ENCODE measurements at places on chromosomes 12 and 14. TPM values are rescaled to one million over a fixed set of nuclear protein-coding genes. Genes with fewer than 3 reads are reported as not detected.

DNA sequence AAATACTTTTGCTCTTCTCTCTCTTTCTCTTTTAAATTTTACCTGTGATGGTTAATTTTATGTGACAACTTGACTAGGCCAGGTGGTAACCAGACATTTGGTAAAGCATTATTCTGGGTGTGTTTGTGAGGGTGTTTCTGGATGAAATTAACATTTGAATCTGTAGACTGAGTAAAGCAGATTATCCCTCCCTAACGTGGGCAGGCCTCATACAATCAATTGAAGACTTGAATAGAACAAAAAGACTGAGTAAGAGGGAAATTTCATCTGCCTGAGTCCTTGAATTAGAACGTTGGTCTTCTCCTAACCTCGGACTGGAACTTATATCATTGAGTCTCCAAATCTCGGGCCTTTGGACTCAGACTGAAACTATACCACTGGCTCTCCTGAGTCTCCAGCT, 182.1 kb downstream of the NELL2 start:
- H3K36me3 ChIP-seq, result no peaks in the 10 kb centered on the region
- DNase-seq, result no peak
- H3K27ac ChIP-seq, result no peak overlapping the region
- H3K27me3 ChIP-seq, result no peaks in the 10 kb centered on the region
- H3K4me1 ChIP-seq, result no peaks in the 10 kb centered on the region
- H3K4me3 ChIP-seq, result no peak overlapping the region

Gene AQP2
- total RNA-seq, result 0.42 TPM

Gene HOXC4
- 0.68 TPM for total RNA-seq

Gene ENDOU
- not detected for total RNA-seq

Gene FMNL3
- total RNA-seq, result 33.0 TPM

DNA sequence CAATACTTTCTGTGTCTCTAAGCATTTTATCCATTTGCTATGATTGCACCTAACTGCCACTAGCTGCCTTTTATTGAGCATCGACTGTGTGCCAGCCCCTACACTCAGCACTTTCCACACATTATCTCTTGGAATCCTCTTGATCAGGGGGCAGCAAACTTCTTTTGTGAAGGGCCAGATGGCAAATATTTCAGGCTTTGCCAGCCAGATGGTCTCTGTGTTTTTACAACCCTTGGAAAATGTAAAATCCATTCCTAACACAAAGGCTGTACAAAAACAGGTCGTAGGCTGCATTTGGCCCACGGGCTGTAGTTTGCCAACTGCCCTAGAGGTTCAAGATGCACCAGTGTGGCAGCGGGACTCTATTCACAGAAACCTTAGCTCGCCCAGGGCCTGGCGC, 19.5 kb downstream of the FOXN4 start:
- no peak overlapping the region for H3K4me3 ChIP-seq
- H3K27ac ChIP-seq, result no peak overlapping the region
- no peak for DNase-seq

GRCh38 chr12:32884962-32885361, 11.6 kb downstream of the PKP2 start:
- H3K36me3 ChIP-seq, result no peaks in the 10 kb centered on the region
- no peak overlapping the region for H3K27ac ChIP-seq
- no peak overlapping the region for H3K4me3 ChIP-seq
- no peaks in the 10 kb centered on the region for H3K4me1 ChIP-seq

DNA sequence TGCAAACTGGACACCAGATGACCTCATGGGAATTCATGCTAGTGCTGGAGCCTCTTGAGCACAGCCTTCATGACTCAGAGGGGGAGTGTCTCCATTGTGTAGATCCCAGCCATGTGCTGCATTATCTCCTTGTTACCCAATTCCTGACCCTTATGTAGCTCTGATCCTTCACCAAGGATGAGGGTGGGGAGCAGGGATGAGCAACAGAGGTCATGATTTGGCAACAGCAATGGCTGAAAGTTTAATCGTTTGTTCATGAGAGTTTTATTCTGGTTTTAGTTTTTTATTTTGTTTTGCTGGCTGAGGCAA, 9.5 kb upstream of the BDKRB1 start:
- DNase-seq, result no peak
- H3K4me3 ChIP-seq, result no peak overlapping the region

Gene KLHL33
- 0.20 TPM for total RNA-seq

DNA sequence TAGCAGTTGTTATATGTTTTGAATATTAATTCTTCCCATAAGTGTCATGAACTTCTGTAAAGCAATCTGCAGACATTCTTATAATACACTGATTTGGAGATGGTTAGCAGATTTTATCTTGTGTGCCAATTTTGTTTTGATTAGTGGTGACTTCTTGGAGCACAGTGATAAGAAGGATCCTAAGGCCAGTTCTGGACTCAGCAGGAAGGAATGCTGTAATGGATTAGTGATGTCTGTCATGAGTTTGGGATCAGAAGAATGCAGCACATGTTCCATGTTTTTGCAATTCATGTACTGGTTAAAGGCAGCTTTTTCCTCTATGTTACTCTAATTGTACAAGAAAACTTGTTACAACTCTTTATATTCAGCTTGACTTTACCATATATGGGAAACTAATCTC, 91.5 kb downstream of the UNC79 start:
- no peaks in the 10 kb centered on the region for H3K4me1 ChIP-seq
- H3K27me3 ChIP-seq, result no peaks in the 10 kb centered on the region
- no peaks in the 10 kb centered on the region for H3K36me3 ChIP-seq
- no peak for DNase-seq
- no peak overlapping the region for H3K4me3 ChIP-seq

Gene CFAP251
- 8.4 TPM for total RNA-seq

DNA sequence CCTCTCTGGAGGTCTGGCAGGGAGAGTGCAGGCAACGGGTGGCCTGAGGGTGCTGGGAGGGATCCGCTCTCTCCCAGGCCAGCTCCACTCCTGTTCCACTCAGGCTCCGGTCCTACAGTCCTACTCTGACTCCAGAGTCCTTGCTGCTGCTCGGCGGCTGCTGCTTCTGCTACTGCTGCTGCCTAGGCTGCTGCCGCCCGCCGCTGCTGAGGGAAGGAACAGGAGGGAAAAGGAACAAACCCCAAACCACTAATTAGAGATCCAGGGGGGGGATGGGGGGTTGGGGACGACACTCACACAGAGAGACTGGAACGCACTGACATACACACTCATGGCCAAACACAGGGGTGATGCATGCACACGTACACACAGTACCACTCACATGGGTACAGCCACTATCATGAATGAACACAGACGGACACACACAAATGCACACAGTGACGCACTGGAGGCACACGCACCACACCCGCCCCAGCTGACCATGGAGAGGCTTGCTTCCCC, at the start of gene SP7:
Gene SP7 (minus strand): TSS at position 174 of the 501 bp plus-strand sequence. CDS start 708 bp downstream, outside the sequence.
- peaks cover 83% of the 10 kb centered on the region for H3K27me3 ChIP-seq
- no peak for DNase-seq
- H3K36me3 ChIP-seq, result no peaks in the 10 kb centered on the region
- no peak within 1 kb of the TSS for H3K27ac ChIP-seq
- no peaks in the 10 kb centered on the region for H3K4me1 ChIP-seq

GRCh38 chr14:21626491-21627230, 8.1 kb downstream of the OR10G2 start:
- H3K36me3 ChIP-seq, result no peaks in the 10 kb centered on the region
- H3K4me3 ChIP-seq, result no peak overlapping the region

Gene NAB2
- total RNA-seq, result 28.4 TPM

Gene ZNF140
- 14.4 TPM for total RNA-seq

Gene C14orf39
- total RNA-seq, result not detected

GRCh38 chr14:104296388-104297312, 158.3 kb downstream of the KIF26A start:
- no peaks in the 10 kb centered on the region for H3K36me3 ChIP-seq
- H3K4me3 ChIP-seq, result no peak overlapping the region
- no peaks in the 10 kb centered on the region for H3K27me3 ChIP-seq
- no peak for DNase-seq
- H3K4me1 ChIP-seq, result no peaks in the 10 kb centered on the region
- H3K27ac ChIP-seq, result no peak overlapping the region

Gene GLIPR1L2
- 0.52 TPM for total RNA-seq

- no peaks in the 10 kb centered on the region for H3K27me3 ChIP-seq
- H3K27ac ChIP-seq, result no peak overlapping the region
- no peaks in the 10 kb centered on the region for H3K36me3 ChIP-seq
- no peaks in the 10 kb centered on the region for H3K4me1 ChIP-seq
- DNase-seq, result no peak
Measured at GRCh38 chr14:22646570-22647254, 2.6 kb upstream of the OR6J1 start.

Gene PAWR
- total RNA-seq, result 54.6 TPM

Measured in left lung (tissue), 14 donors.